COLO829 (cell line): ENCODE measurements at places on chromosomes 6 and 20.

DNA sequence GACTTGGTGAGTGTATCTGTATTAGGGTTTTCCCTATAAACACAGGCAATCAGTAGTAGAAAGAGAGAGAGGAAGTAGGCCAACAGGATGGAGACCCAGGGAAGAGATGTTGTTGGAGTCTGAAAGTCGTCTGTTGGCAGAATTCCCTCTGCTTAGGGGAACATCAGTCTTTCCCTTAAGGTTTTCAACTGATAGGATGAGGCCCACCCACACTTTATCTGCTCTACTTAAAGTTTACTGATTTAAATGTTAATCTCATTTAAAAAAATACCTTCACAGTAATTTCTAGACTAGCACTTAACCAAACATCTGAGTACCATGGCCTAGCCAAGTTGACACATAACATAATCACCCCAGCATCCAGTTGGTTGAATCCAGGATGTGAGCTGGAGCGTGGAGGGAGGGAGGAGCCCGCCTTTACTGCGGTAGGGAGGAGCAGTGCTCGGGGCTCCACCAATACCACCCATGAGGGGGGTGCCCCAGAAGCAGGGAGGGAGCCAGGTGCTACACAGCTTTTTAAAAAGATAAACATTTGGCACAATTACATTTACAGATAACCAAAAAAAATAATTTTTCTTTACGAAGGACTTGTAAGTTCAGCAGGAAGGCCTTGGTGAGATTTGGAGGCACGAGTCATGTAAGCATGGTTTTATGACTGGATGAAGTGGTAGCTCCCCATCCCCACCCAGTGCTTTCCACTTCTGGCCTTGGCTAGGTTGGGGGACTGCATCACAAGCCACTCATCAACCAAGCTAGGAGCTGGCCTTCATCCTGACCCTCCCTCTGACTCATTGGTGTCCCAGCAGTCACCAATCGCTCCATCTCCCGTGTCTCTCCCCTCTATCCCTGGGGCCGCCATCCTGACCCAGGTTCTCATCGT lies 18.4 kb upstream of the SNX9 start:
- DNase-seq = no peak

DNA sequence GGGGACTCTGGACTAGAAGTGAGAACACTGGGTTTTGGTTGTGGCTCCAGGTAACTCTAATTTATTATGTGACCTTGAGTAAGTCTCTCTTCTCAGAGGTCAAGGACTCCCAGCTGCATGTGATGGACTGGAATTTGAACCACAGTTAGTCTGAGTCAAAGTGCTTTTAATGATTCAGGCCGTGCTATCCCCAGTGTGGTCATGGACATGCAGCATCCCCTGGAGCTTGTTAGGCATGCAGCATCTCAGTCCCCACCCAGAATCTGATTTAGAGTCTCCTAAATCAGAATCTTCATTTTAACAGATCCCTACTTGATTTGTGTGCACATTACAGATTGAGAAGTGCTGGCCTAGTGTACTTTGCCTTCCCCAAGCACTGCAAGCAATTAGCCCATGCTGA lies 74.2 kb downstream of the TOX2 start:
- no peak for DNase-seq

DNA sequence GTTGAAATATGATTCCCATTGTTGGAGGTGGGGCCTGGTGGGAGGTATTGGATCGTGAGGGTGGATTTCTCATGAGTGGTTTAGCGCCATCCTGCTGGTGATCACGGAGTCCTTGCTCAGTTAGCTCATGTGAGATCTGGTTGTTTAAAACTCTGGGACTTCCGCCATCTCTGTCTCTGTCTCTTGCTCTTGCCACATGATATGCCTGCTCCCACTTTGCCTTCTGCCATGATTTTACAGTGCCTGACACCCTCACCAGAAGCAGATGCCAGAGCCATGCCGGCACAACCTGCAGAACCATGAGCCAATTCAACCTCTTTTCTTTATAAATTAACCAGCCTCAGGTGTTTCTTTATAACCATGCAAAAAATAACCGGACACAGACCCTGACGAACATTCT lies 44.7 kb upstream of the ZFP64 start:
- DNase-seq = no peak

GRCh38 chr6:132147530-132148011 lies 196.4 kb upstream of the CCN2 start:
- DNase-seq = no peak
